ENCODE measurements at places on chromosomes 1 and 21.

DNA sequence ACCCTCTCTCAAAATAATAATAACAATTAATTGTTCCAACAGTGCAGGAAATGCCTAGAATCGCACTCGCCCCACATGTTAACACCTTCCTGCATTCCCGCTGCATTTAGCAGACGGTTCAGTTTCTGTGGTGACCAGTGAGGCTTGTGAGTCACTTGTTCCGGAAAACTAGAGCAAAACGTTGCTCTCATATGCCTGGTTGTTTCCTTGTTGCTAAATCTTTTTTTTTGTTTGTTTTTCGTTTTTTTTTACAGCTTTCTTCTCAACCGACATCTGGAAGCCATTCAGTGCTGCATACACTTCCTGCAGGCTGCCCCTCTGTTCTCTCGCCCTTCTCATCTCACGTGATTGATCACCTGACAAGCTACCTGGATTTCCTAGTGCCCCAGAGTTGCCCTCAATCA, 56.9 kb upstream of the TMPRSS2 start:
- no peak for DNase-seq

GRCh38 chr1:100053119-100053518, 79.6 kb downstream of the SASS6 start:
- DNase-seq, result no peak

DNA sequence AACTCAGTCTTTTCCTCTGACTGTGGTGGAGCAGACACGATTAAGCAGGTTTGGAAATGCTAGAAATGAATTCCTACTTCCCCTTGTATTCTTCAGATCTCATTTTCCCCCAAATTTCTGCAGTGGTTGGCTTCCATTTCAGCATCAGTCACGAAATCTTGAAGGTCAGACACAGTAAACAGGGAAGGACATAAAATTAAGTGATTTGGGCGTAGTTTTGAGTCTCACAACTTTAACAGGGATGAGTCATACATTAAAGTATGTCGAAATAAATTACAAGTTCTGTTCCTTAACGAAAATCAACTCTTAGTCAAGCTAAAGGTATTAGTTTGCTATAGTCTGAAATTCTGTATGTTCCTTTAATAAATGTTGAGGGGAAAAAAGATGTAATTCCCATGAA, 61.1 kb downstream of the HNRNPR start:
- no peak for DNase-seq

- no peak for DNase-seq
Measured at GRCh38 chr1:92759361-92759760, 25.5 kb downstream of the EVI5 start.

- DNase-seq, result no peak
Measured at GRCh38 chr1:159181328-159182024, 10.1 kb downstream of the CADM3 start.

DNA sequence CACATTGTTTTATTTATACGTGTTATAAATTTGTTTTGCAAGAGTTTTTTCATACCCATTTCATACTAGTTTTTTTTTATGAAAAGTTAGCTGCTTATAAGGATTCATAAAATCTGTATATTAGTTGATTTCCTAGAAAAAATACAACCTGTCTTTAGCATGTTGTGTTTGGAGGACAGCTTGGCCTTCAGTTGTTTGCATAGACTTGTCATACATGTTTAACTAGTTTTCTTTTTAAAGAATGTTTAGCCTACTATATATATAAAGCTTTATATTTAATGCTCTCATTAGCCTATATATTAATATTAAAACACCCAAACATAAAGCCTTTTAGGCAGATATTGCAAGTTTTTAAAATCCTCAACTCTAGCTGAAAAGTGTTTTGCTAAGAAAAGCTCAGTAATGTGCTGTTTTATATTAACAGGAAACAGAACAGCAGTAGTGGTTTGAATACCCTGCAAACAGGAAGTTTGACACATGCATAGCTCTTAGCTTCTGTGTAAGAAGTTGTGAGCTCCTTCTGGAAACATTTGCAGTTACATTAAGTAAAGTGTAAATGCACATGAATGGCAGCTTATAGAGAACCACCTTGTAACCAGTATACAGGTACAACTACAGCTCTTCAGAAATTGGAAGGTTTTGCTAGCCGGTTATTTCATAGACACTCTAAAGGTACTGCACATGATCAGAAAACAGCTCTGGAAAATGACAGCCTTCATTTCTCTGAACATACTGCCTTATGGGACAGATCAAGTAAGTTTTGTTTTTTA, at the start of gene PRKACB:
Gene PRKACB (plus strand): TSS at position 476 of the 770 bp plus-strand sequence. CDS start 91 bp downstream, at position 567.
- DNase-seq, result no peak

DNA sequence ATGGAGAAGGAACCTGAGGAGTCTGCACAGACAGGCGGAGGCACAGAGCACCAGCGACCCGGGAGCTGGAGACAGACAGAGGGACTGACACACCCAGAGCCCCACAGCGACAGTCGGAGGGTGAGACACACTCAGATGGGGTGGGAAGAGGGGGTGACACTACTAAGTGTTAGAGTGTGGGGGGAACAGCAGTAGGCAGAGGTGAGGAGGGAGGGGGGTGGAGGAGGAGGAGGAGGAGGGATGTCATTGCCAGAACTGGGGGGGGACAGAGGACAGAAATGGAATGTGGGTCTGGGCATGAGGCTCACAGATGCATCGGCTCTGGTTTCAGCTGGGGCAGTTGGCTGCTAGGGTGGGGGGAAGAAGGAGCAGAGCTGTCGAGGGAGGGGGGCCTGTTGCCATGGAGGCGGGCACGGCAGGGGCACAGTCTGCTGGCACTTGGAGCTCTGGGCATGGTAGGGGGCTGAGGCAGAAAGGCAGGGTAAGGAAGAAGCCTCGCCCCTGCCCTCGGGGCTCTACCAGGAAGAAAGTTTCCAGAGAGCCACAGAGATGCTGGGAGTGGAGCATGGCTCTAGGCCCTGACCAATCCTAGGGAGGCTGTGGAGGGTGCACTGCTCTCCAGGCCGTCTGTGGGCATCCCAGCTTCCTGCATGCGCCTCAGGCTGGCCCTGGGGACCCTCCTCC, 37.3 kb downstream of the AHDC1 start:
- no peak for DNase-seq

GRCh38 chr1:209526137-209526536, 57.4 kb upstream of the CAMK1G start:
- DNase-seq, result no peak

- DNase-seq, result no peak
Measured at GRCh38 chr1:161439280-161440232, 65.7 kb upstream of the FCGR2A start.

DNA sequence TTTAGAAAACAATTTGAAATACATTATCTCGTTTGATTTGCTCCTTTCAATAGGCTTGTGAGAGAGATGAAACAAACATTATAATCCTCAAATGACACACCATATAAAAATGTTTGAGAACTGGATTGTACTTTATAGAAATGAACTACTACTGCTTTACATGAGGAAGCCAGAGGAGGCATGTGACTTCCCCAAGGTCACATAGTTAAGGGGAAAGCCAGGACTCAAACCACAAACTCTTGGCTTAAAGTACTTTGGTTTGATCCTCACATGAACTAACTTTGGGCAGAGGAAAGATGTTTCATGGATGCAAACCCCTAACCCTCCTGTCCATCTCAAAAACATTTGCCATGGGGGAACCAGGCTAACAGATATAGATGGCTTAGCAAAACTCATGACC, 4.7 kb downstream of the ARHGEF11 start:
- DNase-seq, result no peak

DNA sequence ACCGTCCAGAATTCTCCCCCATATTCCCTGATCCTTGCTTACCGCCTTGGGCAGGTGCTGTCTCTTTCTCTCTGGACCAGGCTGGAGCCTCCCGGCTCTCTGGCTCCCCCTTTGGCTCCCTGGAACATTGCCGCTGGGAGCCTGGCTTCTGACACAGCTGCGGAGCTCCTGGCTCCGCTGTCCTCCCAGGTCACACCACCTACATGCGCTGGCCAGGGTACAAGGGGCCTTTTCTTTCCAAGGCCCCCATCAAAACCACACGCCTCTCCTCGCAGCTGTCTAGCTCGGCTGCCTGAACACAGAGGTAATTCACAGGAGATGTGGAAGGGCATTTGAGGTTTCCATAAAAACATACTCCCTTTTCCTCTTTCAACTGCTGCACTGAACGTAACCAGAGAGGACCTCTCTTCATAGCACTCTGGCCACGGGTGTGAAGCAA, 7.5 kb upstream of the ZNF648 start:
- peak; percentile 9 for DNase-seq

- no peak for DNase-seq
Measured at GRCh38 chr1:203089651-203090045, 3.8 kb upstream of the MYOG start.

DNA sequence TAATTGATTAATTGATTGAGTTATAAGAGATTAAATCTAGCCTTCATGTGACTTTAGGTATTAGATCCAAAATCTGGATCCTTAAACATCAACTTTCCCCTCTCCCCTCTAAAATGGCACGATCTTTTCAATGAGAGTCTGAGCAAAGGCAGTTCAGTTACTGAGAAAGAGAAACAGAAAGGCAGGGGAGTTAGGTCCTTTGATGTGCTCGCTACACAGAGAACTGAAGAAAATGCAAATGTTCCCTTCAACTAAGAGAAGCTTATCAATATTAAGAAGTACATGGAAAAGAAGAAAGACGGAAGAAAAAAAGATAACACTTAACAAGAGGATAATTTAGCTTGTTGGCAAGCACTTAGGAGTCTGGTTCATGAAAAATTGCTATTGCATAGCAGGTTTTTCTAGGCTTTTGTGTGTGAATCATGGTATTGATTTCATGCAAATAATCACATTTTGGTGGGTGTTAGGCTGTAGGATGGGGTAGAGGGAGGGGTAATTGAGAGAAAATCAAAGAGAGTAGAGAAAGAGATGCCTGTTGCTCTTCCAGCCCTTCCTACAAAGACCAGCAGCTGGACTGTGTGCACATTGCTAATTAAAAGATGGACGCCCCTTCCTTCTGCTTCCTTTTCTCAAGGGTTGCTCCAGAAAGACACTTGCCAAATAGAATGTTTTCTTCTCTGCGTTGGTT, 307.6 kb upstream of the PLXNA2 start:
- DNase-seq, result no peak

- DNase-seq, result no peak
Measured at GRCh38 chr21:46604975-46605766, at the start of gene S100B. Gene S100B, minus strand, starts transcription at chr21:46605082. Its CDS starts 2,667 bp downstream, at chr21:46602415.

DNA sequence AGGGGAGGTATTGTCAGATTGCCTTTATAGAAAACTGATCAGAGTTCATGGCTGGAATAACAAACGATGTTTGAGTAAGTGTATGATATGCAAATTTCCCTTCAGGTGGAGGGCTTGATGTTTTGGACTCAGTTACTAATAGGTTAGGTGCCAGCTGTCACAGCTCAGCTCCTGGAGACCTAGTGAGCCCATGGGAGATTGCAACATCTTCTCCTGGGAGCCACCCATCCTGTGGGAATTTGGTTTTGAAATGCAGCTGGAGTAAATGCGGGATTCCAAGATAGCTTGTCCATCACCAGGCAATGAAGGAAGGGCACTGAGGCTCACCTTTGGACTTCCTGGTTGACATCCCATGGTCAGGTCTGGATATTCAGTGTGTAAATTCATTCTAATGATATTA, 211.4 kb upstream of the NRIP1 start:
- peak; percentile 13 for DNase-seq

- no peak for DNase-seq
Measured at GRCh38 chr1:95233319-95233736, 682 bp upstream of the RWDD3 start.

DNA sequence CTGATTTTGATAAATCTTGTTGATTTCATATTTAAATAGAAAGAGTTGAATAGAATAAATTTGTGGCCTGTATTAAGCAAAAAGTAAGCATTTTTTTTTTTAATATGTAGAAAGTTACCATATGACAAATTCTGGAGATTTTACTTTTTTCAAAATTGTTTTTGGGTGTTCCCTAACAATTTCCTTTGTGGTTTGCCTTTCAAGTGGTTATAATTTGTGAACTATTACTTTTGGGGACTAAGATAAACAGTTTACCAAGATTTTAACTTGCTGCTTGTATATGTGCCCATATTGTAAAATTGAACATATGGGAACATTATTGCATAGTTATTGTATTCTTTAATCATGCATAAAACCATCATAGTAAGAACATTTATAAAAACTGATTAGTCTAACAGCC, 34.6 kb downstream of the SLC30A7 start:
- DNase-seq, result no peak

DNA sequence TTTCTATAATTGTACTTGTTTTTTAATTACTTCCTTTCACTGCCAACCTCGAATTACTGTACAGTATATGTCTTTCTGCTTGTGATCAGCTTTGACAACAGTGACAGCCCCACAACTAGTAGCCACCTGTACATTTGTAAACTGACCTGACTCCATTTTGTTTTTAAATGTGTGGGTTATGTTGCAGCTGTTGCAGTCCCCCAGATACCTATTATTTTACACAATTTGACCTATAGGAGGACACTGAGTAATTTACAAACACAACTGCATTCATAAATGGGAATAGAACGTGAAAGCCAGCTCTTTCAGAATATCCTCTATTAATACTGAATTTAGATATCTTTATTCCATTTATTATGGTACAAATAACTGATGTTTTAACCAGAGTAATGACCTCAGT, 2.5 kb upstream of the VAMP3 start:
- DNase-seq, result no peak

- DNase-seq, result no peak
Measured at GRCh38 chr1:2786329-2787162, 14.9 kb downstream of the TTC34 start.

DNA sequence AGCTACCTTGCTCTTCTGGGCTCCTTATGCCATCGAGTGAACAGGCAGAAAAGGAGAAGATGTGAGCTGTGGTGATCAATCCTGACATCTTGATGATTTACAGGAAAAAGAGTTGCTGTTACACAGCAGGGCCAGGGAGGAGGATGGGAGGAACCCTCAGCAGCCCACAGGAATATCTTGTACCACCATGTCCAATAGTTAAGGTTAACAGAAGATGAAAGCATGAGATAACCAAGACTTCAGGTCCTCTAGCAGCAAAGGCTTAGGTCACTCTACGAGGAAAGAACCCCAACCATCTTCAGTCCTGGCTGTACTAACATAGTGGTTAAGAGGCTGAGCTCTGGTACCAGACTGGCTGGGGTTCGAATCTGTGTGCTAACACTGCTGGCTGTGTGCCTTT, 12.1 kb upstream of the SELENBP1 start:
- DNase-seq, result no peak

- peak; percentile 63 for DNase-seq
Measured at GRCh38 chr1:155976062-155976912, 2.1 kb downstream of the ARHGEF2 start.

DNA sequence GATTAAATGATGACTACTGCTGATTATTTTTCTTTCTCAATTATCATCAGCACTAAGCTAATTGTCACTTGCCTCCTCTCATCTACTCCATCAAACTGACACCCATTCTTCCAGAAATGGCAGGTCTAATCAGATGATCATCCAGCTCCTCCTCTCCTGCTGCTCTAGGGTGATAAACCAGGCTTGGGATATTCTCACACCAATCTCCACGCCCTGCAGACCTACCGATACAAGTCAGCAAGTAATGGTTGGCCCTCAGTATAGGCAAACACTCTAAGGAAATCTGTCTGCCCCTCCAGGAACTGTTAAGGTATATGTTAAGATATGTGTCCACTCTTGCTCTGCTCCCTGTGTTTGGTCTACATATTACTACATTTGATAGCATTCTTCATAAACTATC, 36.3 kb upstream of the C1orf21 start:
- DNase-seq, result no peak
